Activated naive CD4-positive, alpha-beta T cell treated with anti-CD3 and anti-CD28 coated beads, Interleukin-2, amount 10 ng/mL, durations not matched to agents 7 days and 5 days (primary cell): ENCODE measurements at places on chromosomes 7 and 10.

- no peaks in the 10 kb centered on the region for H3K36me3 ChIP-seq
- no peaks in the 10 kb centered on the region for H3K4me1 ChIP-seq
- H3K27me3 ChIP-seq: peaks cover 9% of the 10 kb centered on the region
These were observed 107.0 kb downstream of the CPXM2 start for GRCh38 chr10:123784646-123785045.

- H3K4me1 ChIP-seq: peaks cover 37% of the 10 kb centered on the region
- peak; percentile 38 for DNase-seq
- H3K27me3 ChIP-seq: no peaks in the 10 kb centered on the region
- peaks cover 28% of the 10 kb centered on the region for H3K36me3 ChIP-seq
- H3K4me3 ChIP-seq: peak overlapping the region; percentile 1
These were observed 20.4 kb upstream of the INPP5F start for GRCh38 chr10:119705434-119705831.

- H3K27me3 ChIP-seq: peaks cover 16% of the 10 kb centered on the region
- no peak overlapping the region for H3K27ac ChIP-seq
- H3K36me3 ChIP-seq: no peaks in the 10 kb centered on the region
These were observed 143.8 kb downstream of the TES start for GRCh38 chr7:116354171-116354545.

GRCh38 chr7:47633134-47633533 is 51.2 kb upstream of the TNS3 start:
- no peak for DNase-seq
- peaks cover 15% of the 10 kb centered on the region for H3K27me3 ChIP-seq

- no peak overlapping the region for H3K27ac ChIP-seq
- no peaks in the 10 kb centered on the region for H3K36me3 ChIP-seq
- DNase-seq: no peak
- no peak overlapping the region for H3K4me3 ChIP-seq
- H3K27me3 ChIP-seq: peaks cover 4% of the 10 kb centered on the region
- no peaks in the 10 kb centered on the region for H3K4me1 ChIP-seq
These were observed 1208.3 kb downstream of the GATA3 start for GRCh38 chr10:9262770-9263169.

DNA sequence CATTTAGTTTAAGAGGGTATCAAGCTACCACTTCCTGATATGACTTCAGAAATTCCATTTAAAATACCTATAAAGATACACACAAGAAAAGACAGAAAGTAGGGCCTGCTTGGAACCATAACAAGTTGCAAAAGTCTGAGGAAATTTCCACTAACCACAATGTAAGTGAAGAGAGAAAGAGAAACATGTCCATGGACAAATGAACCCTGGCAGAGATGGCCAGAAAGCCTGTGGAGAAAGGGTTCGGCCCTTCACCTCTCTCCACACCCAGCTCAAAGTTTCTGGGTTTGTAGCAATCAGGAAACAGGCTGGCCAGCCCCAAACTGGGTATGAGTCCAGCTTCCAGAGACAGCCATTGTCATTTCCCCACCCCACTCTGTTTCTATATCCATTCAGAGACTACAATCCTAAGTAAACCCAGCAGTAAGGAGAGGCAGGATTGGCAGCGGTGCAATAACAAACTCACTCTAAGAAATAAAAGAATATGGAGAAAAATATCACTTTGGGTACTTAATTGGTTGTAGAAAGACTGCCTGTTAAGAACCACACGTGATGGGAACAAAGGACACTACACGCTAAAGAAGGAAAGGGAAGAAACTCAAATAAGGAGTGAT is 71.1 kb downstream of the STK17A start:
- DNase-seq: no peak
- H3K27ac ChIP-seq: peak overlapping the region; percentile 29
- no peak overlapping the region for H3K4me3 ChIP-seq
- H3K36me3 ChIP-seq: peaks cover 39% of the 10 kb centered on the region

DNA sequence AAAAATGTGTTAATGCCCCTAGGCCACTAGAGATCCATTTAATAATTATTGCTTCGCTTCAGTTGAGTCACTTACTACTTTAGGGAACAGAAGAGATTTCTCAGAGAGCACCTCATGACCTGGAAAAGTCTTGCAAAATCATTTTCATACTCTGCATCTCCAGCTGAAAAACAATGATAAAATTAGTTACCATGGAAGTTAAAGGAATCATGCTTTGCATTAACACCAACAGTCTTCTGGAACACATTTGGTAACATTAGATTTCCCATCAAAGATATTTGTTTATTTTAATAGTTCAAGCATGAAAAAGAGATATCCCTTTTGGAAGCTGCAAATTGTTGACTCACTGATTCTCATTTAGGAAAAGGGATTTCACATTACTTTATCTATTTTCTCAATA is 1.8 kb upstream of the STEAP2 start:
- H3K4me3 ChIP-seq: no peak overlapping the region
- H3K27me3 ChIP-seq: peaks cover 10% of the 10 kb centered on the region
- H3K27ac ChIP-seq: no peak overlapping the region
- H3K4me1 ChIP-seq: peaks cover 8% of the 10 kb centered on the region

- no peak overlapping the region for H3K4me3 ChIP-seq
- no peak for DNase-seq
- peaks cover 48% of the 10 kb centered on the region for H3K36me3 ChIP-seq
- H3K27ac ChIP-seq: no peak overlapping the region
- H3K27me3 ChIP-seq: no peaks in the 10 kb centered on the region
These were observed 40.7 kb upstream of the MRLN start for GRCh38 chr10:59793919-59794318.

DNA sequence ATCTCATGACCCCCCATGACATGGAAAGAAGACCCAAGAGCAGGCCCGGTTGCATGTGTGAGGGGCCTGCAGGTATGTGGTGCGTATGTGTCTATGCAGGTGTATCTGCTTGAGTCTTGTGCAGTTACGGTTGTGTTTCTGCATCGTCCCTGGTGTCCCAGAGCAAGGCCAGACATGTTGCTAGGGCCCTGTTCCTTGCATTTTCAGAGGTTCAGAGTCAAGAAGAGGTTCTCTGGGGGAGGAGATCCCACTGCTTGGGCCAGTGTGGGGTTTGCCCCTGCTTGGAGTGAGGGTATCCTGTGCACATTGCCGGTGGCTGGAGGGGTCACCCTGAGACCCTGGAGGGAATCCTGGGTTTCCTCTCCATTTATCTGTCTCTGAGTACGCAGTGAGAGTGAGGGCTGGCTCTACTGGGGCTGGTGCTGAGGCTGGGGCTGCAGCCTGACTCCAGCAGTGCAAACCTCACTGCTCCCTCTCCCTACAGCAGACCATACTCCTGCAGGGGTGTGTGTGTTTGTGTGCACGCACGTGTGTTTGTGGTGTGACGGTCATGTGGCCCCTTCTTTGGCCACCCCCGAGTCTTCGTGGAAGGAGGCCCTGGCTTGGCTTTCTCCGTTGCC is 4.1 kb downstream of the TRIM8 start:
- peak overlapping the region; percentile 92 for H3K4me3 ChIP-seq
- DNase-seq: no peak
- peaks cover 72% of the 10 kb centered on the region for H3K4me1 ChIP-seq
- H3K27ac ChIP-seq: peak overlapping the region; percentile 96

GRCh38 chr10:117334066-117334465 is 41.2 kb downstream of the PDZD8 start:
- H3K27ac ChIP-seq: no peak overlapping the region
- no peak overlapping the region for H3K4me3 ChIP-seq
- no peaks in the 10 kb centered on the region for H3K4me1 ChIP-seq

GRCh38 chr7:80357530-80357929 is 154.3 kb downstream of the GNAT3 start:
- no peaks in the 10 kb centered on the region for H3K36me3 ChIP-seq
- no peak for DNase-seq
- no peaks in the 10 kb centered on the region for H3K4me1 ChIP-seq
- no peak overlapping the region for H3K27ac ChIP-seq
- no peak overlapping the region for H3K4me3 ChIP-seq

DNA sequence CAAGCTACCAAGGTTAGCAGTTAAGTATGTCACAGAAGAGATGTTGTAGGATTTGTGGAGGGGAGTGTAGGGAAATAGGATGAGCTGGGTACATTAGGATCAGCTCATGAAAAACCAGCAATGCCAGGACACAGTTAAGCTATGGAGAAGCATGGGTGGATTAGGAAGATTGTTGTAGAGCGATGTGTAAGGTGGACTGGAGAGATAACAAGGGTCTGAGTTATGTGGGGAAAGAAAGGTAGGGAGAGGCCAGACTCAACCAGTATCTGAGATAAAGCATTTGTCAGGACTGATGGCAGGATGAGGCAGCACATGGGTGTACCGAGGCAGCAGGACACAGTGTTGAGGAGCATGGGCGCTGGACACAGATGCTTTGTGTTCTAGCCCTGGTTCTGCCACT is 85.4 kb upstream of the PRR15 start:
- H3K36me3 ChIP-seq: no peaks in the 10 kb centered on the region
- no peaks in the 10 kb centered on the region for H3K4me1 ChIP-seq
- H3K27ac ChIP-seq: no peak overlapping the region
- DNase-seq: no peak
- no peak overlapping the region for H3K4me3 ChIP-seq

- no peak overlapping the region for H3K4me3 ChIP-seq
- H3K27ac ChIP-seq: no peak overlapping the region
- H3K36me3 ChIP-seq: no peaks in the 10 kb centered on the region
These were observed 147.8 kb downstream of the ARHGAP22 start for GRCh38 chr10:48456808-48457761.

DNA sequence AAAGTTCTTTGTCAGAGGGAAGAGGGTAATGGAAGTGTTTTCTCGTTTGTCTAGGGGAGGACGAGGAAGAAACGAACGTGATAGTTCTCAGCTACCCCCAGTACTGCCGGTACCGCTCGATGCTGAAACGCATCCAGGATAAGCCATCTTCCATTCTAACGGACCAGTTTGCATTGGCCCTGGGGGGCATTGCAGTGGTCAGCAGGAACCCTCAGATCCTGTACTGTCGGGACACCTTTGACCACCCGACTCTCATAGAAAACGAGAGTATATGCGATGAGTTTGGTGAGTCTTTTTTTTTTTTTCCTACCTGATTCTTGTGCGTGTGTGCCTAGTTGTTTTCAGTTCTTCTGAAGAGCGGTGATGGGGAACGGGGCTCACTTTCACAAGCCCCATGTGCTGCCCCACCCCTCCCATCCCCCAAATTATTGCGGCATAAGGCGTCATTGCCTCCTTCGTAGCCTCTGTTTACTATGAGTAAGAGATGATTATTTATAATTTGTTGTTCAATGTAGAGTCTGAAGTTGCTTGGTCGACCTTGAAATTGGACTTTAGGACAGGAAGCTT is 98.6 kb downstream of the ARID5B start:
- H3K4me3 ChIP-seq: no peak overlapping the region
- peaks cover 75% of the 10 kb centered on the region for H3K4me1 ChIP-seq
- H3K27me3 ChIP-seq: no peaks in the 10 kb centered on the region
- H3K36me3 ChIP-seq: peaks cover 87% of the 10 kb centered on the region
- no peak for DNase-seq

- DNase-seq: no peak
- no peaks in the 10 kb centered on the region for H3K36me3 ChIP-seq
- H3K4me3 ChIP-seq: no peak overlapping the region
- H3K27me3 ChIP-seq: no peaks in the 10 kb centered on the region
These were observed 183.5 kb downstream of the RNF133 start for GRCh38 chr7:122515404-122515803.

DNA sequence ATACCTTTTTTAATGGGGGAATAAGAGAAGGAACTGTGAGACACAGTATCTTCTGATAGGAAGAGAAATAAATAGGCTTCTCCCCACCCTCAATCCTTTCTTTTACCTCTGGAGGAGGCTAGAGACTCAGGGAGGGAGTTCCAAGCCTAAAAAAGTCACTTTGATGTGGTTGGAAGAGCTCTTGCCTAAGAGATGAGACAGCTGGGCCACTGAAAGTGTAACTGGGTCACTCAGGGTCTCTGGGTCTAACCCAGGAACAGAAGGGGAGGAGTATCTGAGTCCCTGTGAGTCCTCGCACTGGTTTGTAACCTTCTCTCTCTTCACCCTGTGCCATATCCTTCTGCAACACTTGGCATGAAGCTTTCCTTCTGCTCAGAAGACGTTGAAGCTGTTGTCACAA is 222.9 kb upstream of the AGK start:
- H3K27me3 ChIP-seq: peaks cover 15% of the 10 kb centered on the region
- no peaks in the 10 kb centered on the region for H3K4me1 ChIP-seq
- DNase-seq: no peak
- no peak overlapping the region for H3K4me3 ChIP-seq
- H3K36me3 ChIP-seq: no peaks in the 10 kb centered on the region

GRCh38 chr7:151520419-151521261 is 945 bp upstream of the RHEB start:
- peaks cover 36% of the 10 kb centered on the region for H3K4me1 ChIP-seq
- peaks cover 36% of the 10 kb centered on the region for H3K27me3 ChIP-seq
- peak overlapping the region; percentile 98 for H3K27ac ChIP-seq
- peak; percentile 61 for DNase-seq
- H3K36me3 ChIP-seq: peaks cover 17% of the 10 kb centered on the region

DNA sequence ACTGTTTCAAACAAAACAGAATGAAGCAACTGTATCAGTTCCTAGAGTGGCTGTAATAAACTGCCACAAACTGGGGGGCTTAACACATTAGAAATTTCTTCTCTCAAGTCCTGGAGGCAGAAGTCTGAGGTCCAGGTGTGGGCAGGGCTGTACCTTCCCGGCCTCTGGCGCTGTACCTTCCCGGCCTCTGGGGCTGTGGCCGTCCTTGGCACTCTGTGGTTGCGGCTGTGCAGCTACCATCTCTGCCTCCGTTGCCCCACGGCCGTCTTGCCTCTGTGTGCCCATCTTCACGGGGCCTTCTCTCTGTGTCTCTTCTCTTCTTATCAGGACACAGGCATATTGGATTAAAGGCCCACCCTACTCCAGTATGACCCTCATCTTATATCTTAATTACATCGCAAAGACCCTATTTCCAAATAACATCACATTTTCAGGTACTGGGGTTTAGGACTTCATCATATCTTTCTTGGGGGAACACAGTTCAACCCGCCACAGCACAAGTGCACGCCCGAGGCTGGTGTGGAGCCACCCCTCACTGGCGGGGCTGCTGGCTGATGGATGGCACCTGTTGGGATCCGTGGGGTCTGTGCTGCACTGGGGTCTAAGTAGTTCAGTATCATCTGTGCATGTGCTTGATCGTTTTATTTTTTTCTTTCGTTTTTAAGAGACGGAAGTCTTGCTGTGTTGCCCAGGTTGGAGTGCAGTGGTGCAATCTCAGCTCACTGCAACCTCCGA is 123.2 kb downstream of the ACTR3B start:
- H3K4me3 ChIP-seq: no peak overlapping the region
- no peak for DNase-seq
- no peaks in the 10 kb centered on the region for H3K36me3 ChIP-seq
- no peaks in the 10 kb centered on the region for H3K4me1 ChIP-seq
- no peak overlapping the region for H3K27ac ChIP-seq

GRCh38 chr10:74683067-74683466 is 143.3 kb upstream of the KAT6B start:
- H3K27ac ChIP-seq: no peak overlapping the region
- no peak overlapping the region for H3K4me3 ChIP-seq
- H3K4me1 ChIP-seq: peaks cover 5% of the 10 kb centered on the region
- no peak for DNase-seq

- H3K36me3 ChIP-seq: no peaks in the 10 kb centered on the region
- no peak overlapping the region for H3K27ac ChIP-seq
- peaks cover 3% of the 10 kb centered on the region for H3K27me3 ChIP-seq
- H3K4me1 ChIP-seq: no peaks in the 10 kb centered on the region
- no peak overlapping the region for H3K4me3 ChIP-seq
- DNase-seq: no peak
These were observed 69.9 kb downstream of the OAT start for GRCh38 chr10:124348801-124349200.

- no peak overlapping the region for H3K27ac ChIP-seq
- H3K4me3 ChIP-seq: no peak overlapping the region
- no peaks in the 10 kb centered on the region for H3K36me3 ChIP-seq
- peaks cover 86% of the 10 kb centered on the region for H3K27me3 ChIP-seq
These were observed 2.5 kb upstream of the MLXIPL start for GRCh38 chr7:73626814-73627213.

- no peaks in the 10 kb centered on the region for H3K27me3 ChIP-seq
- peak overlapping the region; percentile 19 for H3K27ac ChIP-seq
- H3K36me3 ChIP-seq: peaks cover 29% of the 10 kb centered on the region
- H3K4me1 ChIP-seq: peaks cover 9% of the 10 kb centered on the region
These were observed 14.8 kb downstream of the ACBD5 start for GRCh38 chr10:27225642-27226257.
